Epithelial cell of umbilical artery (primary cell): ENCODE measurements at places on chromosomes 4 and X. TPM values are rescaled to one million over a fixed set of nuclear protein-coding genes. Genes with fewer than 3 reads are reported as not detected.

Gene ADH1B
- total RNA-seq = 0.65 and 1.2 TPM in 2 replicates

Gene POF1B
- not detected in 2 replicates for total RNA-seq

Gene ZAR1
- total RNA-seq = not detected in 2 replicates

Gene IL13RA1
- 49.5 and 52.6 TPM in 2 replicates for total RNA-seq

Gene QRFPR
- not detected in 2 replicates for total RNA-seq

Gene G3BP2
- 266 and 330 TPM in 2 replicates for total RNA-seq

Gene FRMD7
- total RNA-seq = not detected in 2 replicates
